NCI-H1417 (cell line): ENCODE measurements at places on chromosomes 12 and 14.

DNA sequence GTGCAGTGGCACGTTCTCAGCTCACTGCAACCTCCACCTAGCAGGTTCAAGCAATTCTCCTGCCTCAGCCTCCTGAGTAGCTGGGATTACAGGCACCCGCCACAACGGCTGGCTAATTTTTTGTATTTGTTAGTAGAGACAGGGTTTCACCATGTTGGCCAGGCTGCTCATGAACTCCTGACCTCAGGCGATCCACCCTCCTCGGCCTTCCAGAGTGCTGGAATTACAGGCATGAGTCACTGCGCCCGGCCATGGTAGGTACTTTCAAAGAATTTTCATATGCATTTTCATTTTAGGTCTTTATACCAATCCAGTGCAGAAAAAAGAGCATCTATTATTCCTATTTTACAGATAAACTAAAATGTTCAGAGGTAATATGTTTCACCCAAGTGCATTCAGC is 411.3 kb upstream of the USP15 start:
- DNase-seq, result no peak

GRCh38 chr12:22626406-22626805 is 1.4 kb downstream of the ETNK1 start:
- DNase-seq, result peak; percentile 46

DNA sequence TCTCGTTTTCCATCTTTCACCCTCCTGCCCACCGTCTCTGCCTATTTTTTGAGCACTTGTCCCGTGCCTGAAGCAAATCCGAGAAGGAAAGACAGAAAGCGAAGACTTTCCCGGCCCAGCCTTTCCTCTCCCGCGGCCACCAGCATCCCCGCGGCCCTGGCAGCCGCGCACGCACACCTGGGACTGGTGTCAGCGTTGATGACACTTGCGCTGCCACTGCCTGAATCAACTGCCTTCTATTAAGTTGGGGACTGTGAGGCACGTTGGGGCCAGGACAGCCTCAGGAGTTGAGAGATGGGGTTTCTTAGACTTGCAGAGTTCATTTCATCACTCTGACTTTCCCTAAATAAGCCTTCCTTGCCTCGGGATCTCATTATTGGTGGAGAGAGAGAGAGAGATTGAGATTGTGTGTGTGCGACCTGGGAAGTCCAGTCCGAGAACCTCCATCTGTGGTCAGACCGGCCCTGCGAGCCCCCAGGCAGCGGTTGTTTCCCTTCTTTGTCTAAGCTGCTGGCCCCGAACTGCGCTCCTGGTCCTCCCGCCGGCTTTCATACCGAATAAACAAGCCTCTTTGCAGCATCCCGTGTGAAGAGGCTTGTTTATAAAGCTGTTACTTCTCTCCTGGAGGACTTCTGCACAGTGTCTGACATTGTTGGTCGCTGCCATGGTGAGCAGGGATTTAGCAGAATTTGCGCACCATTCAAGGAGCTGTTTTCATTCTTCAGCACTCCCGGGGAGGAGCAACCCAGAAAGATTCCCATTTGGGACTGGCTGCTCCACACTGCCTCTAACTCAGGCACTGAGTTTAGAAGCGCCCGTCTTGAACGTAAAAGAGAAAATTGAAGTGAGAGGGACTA is 1.5 kb downstream of the PDZRN4 start:
- DNase-seq, result peak; percentile 84

DNA sequence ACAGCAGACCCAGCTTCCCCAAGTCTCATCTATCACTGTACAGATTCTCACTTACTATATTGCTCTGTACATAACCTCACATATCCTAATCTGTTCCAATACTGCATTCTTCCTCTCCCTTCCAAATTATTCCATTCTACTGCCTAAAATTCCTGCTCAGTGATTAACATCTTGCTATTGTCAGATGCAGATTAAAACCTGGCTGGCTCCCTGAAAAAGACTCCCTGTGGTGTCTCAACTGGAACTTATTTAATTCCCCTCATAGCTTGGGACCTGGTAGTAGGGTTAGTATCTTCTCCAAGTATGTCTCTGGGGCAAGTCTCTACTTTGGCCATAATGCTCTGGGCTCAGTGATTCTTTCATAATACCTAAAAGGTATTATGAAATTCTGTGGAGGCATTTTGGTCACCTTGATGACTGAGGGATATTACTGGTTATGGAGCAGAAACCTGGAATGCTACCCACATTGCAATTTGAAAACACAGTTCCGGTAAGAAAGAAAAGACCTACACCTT is 55.8 kb downstream of the PAWR start:
- DNase-seq, result no peak

DNA sequence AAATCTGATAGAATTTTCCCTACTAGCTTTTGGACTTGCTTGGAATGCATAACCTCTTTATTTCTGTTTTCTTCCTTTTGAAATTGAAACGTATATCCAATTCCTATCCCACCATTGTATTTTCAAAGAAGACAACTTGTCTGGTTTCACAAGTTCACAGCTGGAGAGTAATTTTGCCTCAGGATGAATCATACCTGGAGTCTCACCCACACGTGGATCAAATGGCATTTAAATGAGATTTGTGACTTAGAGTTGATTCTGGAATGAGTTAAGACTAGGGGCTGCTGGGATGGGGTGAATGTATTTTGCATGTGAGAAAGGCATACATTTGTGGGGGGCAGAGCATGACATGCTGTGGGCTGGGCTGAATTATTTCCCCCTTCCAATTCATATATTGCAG is 516.5 kb upstream of the MGAT4C start:
- no peak for DNase-seq

- DNase-seq, result no peak
Measured at GRCh38 chr14:59844186-59844812, 26.3 kb downstream of the RTN1 start.

DNA sequence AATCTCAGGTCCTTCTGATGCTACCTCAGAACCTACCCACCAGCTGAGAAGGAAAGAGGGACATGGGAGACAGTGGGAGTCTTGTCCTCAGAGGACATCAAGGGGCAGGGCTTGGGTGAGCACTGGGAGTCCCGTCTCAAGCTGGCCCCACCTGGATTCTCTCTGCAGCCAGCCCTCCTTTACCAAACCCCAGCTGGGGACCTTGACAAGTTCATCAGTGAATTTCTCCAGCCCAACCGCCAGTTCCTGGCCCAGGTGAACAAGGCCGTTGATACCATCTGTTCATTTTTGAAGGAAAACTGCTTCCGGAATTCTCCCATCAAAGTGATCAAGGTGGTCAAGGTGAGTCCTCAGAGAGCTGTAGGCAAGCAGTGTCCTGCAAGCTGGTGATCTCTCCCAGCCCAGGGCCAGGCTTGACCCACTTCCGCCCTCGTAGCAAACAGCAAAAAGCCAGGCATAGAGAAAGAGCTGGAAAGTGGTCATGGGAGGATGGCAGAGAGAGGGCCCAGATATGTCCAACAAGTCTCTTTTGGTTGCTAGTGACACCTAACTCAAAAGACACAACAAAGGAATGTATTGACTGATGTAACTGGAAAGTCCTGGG is 14.2 kb upstream of the OAS2 start:
- no peak for DNase-seq

GRCh38 chr12:82357340-82357739 is 847 bp downstream of the CCDC59 start:
- no peak for DNase-seq

- no peak for DNase-seq
Measured at GRCh38 chr14:91872011-91872501, 4.7 kb upstream of the TC2N start.

- no peak for DNase-seq
Measured at GRCh38 chr12:72269491-72269890, 2.7 kb upstream of the TRHDE start.

GRCh38 chr12:90287585-90287984 is 578.9 kb upstream of the ATP2B1 start:
- no peak for DNase-seq

GRCh38 chr12:53453953-53454640 is 2.2 kb downstream of the PCBP2 start:
- no peak for DNase-seq

DNA sequence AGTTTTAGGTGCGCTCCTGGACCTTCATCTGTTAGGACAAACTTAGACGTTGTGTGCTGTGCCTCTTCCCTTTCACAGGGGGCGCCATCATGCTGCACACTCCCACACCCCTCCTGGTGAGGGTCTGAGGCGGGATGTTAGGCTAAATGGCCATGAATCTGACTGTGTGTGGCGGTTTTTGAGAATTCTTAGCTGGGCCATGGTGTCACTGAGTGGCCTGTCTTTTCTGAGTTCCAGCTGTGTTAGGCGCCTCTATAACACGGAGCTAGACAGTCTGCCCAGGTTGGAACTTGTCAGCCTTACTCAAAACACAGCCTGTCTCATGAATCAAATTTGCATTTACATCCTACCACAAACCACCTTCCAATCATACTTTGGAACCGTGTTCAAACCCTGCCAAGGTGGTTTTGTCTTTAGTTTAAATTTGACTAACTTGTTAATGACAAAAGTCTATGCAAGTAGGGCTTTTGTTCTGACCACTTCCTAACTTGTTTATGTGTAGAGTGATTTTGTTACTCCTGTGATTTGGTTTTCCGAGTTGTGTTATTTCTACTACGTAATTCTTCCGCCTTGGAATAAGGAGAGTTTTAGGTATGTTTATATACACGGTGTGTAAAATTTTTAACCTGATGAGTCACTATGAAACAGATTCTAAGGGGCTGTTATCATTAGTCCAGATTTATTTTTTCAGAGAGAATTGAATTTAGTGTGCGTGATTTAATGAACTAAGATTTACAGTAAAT is 19.6 kb downstream of the ACVR1B start:
- DNase-seq, result no peak

- DNase-seq, result no peak
Measured at GRCh38 chr14:32762886-32763285, 175.8 kb upstream of the NPAS3 start.

DNA sequence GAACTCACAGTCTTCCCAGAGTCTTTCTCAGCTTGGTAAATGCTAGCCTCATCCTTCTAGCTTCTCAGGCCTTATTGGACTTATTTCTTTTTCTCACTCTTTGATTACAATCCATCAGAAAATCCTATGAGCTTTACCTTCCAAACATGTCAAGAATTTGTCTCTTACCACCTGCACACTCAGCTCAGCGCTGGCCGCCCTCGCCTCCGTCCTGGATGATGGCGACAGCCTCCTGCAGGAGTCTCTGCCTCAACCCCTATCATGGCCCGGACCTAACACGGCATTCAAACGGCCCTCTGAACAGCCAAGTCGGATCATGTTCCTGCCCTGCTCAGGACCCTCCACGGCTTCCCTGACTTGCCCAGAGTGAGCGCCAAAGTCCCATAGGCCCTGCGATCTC is 333.1 kb upstream of the FKBP4 start:
- no peak for DNase-seq

DNA sequence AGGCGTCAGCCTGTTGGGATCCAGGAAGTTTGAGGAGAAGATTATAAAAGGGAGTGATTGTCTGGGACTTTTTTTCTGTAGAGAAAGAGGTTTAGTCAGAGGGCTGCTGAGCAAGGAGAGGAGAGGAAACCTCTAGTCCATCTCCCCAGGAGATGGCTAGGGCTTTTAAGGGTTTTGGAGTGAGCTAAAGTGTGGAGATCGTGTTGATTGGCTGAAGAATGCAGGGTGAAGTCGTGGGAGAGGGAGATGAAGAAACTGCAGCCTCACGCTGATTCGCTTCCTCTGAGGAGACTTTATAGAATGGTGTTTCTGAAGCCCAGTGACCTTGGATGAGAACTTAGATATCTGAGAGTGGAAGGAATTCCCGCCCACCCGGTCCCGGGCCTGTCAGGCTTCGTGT is 193.7 kb upstream of the PWP1 start:
- no peak for DNase-seq
